Stimulated activated CD8-positive, alpha-beta memory T cell treated with anti-CD3 and anti-CD28 coated beads, Interleukin-7, amount 100 ng/mL, for 1 hour (primary cell): ENCODE measurements at places on chromosomes 11 and 22.

DNA sequence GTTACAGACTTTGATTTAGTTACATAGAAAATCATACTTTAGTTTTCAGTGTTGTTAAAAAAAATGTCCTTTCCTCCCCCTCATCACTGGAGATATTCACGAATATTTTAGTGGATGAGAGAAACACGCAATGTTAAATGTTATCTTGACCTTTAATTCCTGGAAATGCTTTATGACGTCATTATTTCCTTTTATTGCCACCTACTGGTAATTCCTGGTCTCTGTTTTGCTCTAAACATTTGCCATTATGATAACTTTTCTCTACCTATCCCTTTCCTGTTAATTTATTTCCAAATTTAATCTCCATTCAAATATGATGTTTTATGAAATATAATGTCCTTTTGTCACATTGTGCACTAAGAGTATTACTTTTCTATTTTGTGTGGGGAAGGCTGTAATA is 770.6 kb downstream of the FAM181B start:
- no peak for DNase-seq

- no peak for DNase-seq
Observed at GRCh38 chr11:15222777-15223176, 108.1 kb downstream of the INSC start.

GRCh38 chr11:120940160-120940848 is 83.6 kb upstream of the TBCEL start:
- no peak for DNase-seq

- no peak for DNase-seq
Observed at GRCh38 chr11:69106031-69106811, 49.5 kb upstream of the SMIM38 start.

DNA sequence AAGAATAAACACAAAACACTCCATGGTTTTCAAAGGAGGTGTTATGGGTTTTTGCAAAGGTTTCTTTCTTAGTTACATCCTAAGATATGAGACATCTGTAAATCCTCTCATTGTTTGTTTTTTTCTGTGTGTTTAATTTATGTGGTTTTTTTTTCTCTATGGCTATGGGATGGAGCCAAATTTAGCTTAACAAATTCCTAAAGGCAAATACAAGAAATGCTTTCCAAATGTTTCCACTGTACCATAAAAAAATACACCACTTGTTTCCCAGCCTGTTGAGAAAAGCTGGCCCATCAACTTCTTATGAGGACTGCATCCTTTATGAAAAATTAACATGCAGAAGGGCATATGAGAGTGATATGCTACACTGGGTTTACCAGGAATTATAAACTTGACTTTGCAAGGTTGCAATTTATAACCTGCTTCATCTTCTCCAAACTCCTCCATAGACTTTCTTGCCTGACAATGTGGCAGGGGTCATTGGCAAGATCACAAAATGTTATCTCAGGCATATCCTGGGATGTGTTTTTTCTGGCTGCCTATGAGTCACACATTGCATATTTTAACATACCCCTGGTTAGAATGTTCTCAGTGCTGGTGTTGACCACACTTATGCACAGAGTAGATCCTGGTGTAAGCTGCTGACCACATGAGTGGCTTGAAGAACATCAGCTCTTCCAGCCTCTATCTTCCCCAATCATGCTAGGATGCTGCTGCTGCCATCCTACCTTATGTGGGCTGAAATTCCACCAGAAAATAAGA is 137.6 kb upstream of the TTC12 start:
- DNase-seq, result no peak

DNA sequence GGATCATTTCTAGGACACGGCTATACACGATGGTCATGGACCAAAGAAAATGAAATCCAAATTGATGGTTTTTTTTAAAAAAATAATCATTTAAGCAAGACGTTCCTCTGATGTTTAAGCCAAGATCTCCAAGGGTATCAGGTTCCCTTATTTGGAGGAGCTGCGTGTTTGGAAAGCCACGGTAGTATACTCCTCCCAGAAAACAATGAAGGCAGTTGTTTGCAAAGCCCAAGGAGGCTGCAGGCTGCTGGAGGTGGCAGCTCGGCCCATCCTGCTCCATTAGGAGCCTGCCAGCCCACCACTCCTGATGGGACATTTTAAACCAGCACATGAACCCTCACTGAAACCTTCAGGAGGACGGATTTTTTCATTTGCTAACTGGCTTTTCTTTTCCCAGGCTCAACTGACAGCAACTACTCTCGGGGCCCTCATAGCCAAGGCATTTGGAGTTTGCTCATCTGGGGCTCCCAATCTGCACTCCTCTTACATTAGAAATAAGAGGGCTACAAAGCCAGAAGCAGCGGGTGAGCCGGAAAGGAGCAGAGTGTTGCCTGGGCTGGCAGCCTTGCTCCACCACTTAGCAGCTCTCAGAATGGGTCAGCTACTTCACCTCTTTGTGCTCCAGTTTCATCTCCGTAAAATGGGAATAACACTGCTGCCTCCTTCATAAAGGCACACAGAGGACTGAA is 58.4 kb downstream of the ABTB2 start:
- DNase-seq, result no peak

GRCh38 chr11:416757-417621 is 2.2 kb upstream of the SIGIRR start:
- DNase-seq, result no peak

DNA sequence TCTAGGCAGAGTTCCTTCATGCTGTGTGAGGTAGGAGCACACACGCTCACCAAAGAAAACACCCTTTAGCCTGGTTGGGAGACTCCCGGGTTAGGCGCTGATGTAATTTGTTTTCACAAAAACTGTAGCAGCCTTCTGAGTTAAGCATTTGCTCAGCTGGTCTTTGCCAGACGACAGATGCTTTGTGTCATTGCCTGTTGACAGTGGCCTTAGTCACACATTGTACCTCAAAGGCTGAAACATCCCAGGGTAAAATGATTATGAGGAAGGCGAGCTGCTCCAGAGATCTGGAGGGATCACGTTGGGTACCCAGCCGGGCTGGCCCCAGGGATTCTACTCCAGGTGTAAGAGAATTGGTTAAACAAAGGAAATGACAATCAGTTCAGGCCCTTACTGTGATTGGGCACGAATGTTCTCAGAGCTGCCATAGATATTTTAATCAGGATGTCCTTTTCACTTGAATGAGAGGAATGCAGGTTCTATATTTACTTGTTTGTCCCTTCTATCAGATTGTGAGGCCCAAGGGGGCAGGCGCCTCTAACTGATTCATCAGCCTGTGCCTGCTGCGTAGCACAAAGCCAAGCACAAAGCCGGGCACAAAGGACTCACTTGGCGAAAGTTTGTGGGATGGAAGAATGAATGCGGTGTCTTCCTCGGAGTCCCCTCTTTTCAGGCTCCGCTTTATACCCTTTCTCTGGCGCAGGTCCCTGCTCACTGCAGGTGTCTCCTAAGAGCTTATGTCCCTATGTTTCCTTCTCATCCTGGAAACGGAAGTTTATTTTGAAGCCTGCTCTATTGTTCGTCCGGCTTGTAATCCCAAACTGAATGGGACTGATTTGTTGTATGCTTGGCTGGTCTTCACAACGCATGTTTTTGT is 47.1 kb downstream of the ADM start:
- no peak for DNase-seq

DNA sequence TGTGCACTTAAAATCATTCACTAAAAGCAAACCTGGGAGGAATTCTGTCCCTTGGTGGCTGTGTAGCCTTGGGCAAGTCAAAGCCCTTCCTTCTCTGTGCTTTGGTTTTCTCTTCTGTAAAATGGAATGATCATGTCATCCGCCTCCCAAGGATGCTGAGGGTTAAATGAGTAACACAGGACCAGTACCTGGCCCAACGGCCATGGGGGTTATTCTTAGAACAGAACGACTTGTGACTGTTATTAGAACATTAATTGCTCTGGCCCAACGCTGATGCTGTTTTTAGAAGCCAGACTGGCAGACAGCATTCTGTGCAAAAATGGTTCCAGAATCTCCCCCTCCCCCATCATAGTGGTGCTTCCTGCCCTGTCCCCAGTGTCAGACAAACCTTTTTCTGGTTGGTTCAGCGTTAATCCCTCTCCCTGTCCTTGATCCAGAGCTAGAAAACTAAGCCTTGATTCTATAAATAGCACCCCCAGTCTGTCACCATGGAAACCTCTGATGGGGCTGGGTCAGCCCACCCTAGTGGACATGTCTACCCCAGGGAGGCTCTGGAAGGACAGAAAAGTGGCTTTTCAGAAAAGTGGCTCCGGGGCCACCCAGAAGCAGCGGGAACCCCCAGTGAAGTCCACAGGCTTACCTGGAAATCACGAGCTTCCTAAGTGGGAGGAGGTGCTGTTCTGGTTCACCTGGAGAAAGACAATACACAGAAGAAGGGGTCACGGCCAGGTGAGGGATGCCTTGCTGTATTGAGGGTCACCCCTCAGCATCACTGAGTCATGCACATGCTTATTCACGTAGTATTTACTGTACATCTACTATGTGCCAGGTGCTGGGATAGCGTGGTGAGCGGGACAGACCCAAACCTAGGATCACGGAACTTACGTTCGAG is 15.5 kb upstream of the TFIP11 start:
- DNase-seq, result no peak

DNA sequence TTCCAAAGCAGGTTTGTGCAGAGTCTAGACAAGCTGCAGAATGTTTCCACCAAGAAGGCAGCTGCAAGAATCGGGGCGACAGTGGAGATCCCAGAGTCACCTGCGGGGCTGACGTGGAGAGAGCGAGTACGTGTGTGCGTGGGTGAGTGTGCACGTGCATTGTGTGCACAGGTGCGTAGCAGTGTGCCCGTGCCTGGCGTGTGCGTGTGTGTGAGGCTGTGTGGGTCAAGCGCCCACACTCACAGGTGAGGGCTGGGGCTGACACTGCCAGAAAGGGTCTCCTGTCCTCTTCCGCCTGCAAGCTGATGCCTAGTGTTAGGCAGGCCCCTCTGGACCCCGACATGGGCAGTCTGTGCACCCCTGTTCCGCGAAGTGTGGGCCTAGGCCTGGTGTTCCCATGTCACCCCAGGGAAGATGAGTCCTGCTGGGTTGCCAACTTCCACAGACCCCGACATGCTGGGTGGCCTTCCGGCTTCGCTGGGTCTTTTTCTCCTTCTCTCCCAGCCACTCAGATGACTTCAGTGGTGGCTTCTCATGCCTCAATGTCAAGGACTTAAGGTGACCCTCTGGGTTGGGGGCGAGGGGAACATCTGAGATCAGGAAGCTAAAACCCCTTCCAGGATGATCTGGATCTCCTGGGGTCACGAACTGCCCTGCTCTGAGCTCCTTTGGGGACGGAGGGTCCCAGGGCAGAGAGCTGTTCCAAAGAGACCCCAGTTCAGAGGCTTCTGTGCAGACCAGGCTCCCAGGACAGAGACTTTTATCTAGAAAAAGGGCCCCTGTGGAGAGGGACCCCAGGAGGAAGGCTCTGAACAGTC is 10.4 kb upstream of the SYT8 start:
- no peak for DNase-seq

GRCh38 chr11:30395751-30396150 is 72.8 kb downstream of the ARL14EP start:
- DNase-seq, result no peak

- DNase-seq, result peak; percentile 46
Observed at GRCh38 chr22:38981992-38982927, at the start of gene APOBEC3B. Gene APOBEC3B, plus strand, starts transcription at chr22:38982347. Its CDS starts 107 bp downstream, at chr22:38982454.

GRCh38 chr11:1830322-1831223 is 4.2 kb upstream of the SYT8 start:
- DNase-seq, result no peak

GRCh38 chr11:3932698-3933097 is 77.2 kb downstream of the STIM1 start:
- no peak for DNase-seq

DNA sequence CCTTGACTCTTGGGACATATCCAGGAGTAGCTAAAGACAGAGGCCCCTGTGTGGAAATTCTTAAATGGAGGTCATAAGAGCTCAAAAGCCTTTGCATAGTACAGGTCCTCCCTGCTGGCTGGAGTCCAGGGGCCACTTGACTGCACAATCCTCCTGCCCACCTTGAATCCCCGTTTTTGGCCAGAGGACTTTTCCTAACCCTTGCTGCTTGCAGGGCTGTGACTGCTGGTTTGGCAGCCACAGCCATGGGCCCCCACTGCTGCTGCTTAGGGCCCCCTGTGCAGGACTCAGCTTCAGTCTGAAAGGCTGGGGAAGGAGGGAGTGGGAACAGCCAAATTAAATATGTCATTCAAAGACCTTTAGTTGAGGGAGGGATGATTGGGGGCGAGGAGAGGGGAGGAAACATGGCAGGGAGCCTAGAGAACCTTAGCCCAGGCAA is 33.4 kb downstream of the ARHGAP1 start:
- DNase-seq, result no peak

- DNase-seq, result no peak
Observed at GRCh38 chr11:764322-765024, 12.8 kb downstream of the GATD1 start.

DNA sequence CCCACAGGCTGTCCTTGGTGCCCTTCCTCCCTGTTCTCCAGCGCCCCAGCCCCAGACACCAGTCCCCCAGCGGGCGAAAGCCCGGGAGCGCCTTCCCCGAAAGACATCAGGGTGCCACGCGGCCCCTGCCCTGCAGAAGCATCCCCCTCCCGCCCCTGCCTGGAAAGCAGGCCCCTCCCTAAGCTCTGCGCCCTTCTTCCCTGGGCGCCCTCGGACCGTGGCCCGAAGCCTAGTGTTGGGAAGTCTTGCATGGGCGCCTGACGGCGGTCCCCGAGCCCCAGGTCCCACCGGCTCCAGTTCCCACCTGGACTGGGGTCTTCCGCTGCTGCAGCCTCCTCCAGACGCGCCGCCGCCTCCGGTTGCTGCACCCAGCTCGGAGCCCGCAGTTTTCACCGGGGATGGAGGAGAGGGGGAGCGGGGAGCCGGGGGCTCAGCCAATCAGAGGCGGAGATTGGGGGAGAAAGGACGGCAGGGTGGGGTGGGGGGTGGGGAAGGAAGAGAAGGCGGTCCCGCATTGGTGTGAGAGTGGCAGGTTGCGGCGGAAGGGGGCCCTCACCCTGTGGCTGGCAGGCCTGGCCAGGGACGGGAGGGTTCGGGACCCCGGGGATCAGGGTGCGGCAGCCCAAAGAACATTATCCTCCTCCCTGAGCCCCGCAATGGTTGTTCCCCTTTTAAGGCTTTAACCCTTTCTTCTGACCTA is at the start of gene THY1:
TSS of gene THY1 (minus strand) at position 364 of the 700 bp plus-strand sequence. CDS start 2,267 bp downstream, outside the sequence.
- DNase-seq, result no peak

GRCh38 chr11:72705442-72706365 is 31.5 kb upstream of the PDE2A start:
- DNase-seq, result no peak

DNA sequence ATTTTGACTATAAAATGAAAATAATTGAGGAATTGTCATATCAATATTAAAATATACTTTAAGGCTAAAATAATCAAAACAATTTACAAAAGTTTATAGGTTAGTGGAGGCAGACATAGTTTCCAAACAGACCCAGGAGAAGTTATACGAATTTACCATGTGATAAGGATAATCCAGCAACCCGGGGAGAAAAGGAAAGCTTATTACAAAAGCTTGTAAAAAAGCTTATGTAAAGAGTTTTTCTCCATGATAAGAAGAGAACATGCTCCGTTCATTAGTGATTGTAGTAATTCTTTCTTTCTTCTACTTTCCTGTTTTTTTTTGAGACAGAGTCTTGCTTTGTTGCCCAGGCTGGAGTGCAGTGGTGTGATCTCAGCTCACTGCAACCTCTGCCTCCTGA is 79.0 kb downstream of the ATXN10 start:
- DNase-seq, result no peak

- no peak for DNase-seq
Observed at GRCh38 chr22:44032126-44032730, 8.1 kb downstream of the PARVB start.

GRCh38 chr22:37741312-37741795 is 44.5 kb downstream of the TRIOBP start:
- no peak for DNase-seq
